ENCODE measurements at places on chromosomes 7 and 10.

DNA sequence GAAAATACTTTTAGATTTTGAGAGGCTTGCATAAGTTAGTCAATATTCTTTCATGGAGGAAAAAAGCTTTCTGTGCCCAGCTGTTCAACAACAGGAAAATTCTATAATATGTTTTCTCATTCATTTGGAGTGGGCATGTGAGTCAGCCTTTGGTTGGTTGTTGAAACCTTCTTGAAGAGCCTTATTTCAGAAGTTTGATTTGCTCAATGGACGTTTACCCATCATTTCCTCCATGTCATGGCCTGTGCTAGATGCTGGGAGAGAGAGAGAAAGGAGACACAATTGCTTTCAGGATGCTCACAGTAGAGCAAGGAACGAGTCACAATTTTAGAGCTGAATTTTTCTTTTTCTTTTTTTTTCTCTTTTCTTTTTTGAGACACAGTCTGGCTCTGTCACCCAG lies 181.7 kb downstream of the PRKCQ start:
- no peak overlapping the region for H3K4me3 ChIP-seq
- peaks cover 5% of the 10 kb centered on the region for H3K36me3 ChIP-seq
- no peaks in the 10 kb centered on the region for H3K27me3 ChIP-seq
- DNase-seq, result no peak
- H3K27ac ChIP-seq, result no peak overlapping the region
- peaks cover 8% of the 10 kb centered on the region for H3K4me1 ChIP-seq

GRCh38 chr10:77866598-77866997 lies 60.0 kb downstream of the DLG5 start:
- H3K4me3 ChIP-seq, result no peak overlapping the region
- H3K36me3 ChIP-seq, result no peaks in the 10 kb centered on the region
- no peaks in the 10 kb centered on the region for H3K27me3 ChIP-seq
- H3K27ac ChIP-seq, result no peak overlapping the region

GRCh38 chr7:96508371-96508770 lies 186.5 kb upstream of the SLC25A13 start:
- no peaks in the 10 kb centered on the region for H3K36me3 ChIP-seq
- no peak overlapping the region for H3K27ac ChIP-seq
- H3K27me3 ChIP-seq, result peaks cover 18% of the 10 kb centered on the region
- DNase-seq, result no peak

- DNase-seq, result no peak
- no peaks in the 10 kb centered on the region for H3K4me1 ChIP-seq
- H3K4me3 ChIP-seq, result no peak overlapping the region
- H3K36me3 ChIP-seq, result no peaks in the 10 kb centered on the region
Measured at GRCh38 chr10:50799595-50799994, 59.9 kb downstream of the ASAH2B start.

DNA sequence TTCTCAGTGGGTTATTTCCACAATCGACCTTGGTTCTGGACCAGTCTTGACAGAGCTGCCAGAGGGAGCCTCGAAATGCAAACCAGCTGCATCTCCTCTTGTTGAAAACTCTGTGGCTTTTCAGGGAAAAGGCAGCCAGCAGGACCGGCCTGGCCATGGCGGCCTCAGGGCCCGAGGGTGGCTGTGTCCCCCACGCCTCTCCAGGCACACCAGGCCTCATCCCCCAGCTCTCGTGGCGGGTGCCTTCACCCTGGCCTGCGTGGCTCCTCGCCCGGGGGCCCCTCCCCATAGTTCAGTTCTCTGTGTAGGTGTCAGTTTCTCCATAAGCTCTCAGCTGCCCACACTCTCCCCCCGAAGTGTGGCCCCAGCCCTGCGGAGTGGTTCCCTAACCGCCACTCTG lies 63.5 kb downstream of the MGMT start:
- no peak overlapping the region for H3K27ac ChIP-seq
- DNase-seq, result no peak
- peaks cover 40% of the 10 kb centered on the region for H3K4me1 ChIP-seq

DNA sequence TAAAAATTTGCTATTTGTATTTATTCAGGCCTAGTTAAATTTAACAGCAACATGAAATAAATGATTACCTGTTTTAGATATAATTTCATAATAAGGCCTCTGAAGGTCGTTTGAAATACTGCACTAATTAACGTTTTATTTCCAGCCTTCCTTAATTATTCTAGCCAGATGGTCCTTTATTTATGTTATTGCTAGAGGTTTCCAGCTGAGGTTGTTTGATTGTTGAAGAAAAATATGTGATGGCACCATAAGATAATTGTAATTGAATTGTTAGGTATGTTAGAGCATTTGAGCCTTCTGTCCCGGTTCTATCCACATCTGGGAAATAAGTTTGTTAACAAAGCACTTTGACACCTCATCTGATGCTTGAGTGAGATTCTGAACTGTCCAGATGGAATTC lies 556.1 kb downstream of the ATRNL1 start:
- no peak for DNase-seq
- no peak overlapping the region for H3K27ac ChIP-seq
- H3K36me3 ChIP-seq, result no peaks in the 10 kb centered on the region

- H3K4me1 ChIP-seq, result peaks cover 80% of the 10 kb centered on the region
- DNase-seq, result no peak
- H3K27me3 ChIP-seq, result no peaks in the 10 kb centered on the region
- peak overlapping the region; percentile 99 for H3K4me3 ChIP-seq
- H3K27ac ChIP-seq, result peak overlapping the region; percentile 96
Measured at GRCh38 chr7:44977959-44978335, 868 bp downstream of the MYO1G start.

DNA sequence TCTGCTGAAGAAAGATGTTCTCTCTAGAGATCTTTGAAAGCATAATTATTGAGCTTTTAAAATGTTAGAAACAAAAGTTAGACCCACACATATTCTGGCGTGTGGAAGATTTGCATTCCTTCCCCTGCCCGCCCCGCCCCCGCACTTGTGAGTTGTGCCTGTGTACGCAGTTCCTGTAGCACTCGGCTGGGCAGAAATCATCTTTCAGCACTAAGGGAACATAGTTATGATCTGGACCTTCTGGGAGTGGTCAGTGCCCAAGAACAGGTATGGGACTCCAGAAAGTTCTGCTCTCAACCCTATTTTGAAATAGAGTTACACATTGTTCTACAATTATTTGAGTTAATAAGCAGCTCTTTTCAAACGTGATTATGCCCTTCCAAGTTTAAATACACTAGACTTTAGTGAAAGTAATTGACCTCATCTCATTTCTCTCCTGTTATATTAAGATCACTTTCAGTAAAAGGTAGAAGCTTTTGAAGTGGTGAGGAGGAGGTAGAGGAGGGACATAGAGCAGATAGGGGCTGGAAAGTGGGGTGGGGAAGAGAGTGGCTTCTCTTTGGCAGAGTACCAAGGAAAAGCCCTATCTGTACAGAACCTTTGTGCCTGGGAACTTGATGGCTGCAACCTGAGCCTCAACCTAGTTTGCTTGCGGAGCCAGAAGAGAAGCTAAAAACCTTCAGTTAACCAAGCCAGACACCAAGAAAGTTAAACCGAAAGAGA lies 5.7 kb downstream of the BLVRA start:
- no peaks in the 10 kb centered on the region for H3K27me3 ChIP-seq
- peak overlapping the region; percentile 67 for H3K4me3 ChIP-seq
- H3K4me1 ChIP-seq, result peaks cover 10% of the 10 kb centered on the region
- no peaks in the 10 kb centered on the region for H3K36me3 ChIP-seq

DNA sequence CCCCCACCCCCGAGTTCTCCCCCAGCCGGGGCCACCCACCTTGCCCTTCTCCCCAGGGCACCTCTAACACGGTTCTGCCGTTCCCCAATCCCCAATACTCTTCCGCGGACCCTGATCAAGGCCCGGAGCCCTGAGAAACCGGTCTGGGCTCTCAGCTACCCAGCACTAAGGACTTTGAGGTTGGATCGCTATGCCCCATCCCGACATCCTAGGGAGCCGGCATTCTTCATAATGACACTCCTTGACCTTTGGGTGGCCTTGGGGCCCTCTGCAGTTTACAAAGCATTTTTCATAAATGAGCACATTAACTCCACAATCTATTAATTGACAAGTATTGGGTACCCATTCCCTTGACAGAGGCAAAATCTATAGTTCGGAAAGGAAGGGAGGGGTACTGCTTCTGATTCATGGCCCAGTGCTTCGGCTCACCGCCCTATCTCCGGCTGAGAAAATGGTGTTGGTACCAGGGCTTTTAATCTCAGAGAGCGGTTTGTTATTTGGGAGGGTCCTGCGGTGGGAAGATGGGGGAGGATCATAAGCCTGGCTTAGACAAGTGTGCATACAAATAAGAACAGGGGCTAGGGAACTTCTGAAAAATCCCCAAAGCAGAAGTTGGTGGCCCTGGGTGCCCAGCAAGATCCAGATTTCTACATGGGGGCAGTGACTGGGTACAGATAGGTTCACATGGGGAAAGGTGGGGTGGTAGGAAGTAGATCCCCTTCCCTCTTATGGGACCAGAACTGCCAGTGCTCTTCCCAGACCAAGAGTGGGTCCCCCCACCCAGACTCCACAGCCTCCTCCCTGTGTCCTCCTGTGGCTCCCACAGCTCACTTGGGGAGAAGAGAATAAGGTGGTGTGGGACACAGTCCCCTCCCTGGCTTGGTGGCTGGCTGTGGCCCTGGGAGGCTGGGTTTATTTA lies 3.2 kb downstream of the IMPDH1 start:
- H3K4me3 ChIP-seq, result peak overlapping the region; percentile 85
- DNase-seq, result no peak
- H3K4me1 ChIP-seq, result peaks cover 58% of the 10 kb centered on the region
- peak overlapping the region; percentile 79 for H3K27ac ChIP-seq
- H3K27me3 ChIP-seq, result no peaks in the 10 kb centered on the region
- peaks cover 9% of the 10 kb centered on the region for H3K36me3 ChIP-seq

DNA sequence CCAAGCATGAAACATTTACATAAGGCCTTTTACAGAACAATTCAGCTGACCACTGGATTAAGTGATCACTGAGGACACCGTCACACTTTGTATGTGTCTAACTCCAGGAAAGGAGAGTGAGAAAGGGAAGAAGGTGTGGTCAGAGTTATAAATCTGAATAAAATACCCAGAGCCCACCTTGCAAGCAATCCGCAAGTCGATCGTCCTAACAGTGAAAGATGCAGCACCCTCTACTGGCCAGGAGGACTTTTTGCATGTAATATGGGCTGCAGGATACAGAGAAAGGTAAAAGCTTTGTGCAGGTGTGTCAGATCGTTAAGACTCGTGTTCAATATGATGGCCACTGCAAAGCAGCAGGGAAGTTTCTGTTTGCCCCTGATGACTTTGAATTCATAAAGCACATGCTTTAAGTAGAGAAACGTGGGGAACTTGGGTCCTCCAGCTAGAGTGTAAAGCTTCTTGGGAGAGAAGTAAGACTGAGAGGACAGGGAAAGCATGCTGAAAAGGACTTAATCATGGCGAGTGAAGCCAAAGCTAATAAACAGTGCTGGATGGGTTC lies 68.5 kb upstream of the BMPER start:
- H3K27ac ChIP-seq, result no peak overlapping the region
- H3K4me3 ChIP-seq, result no peak overlapping the region
- no peaks in the 10 kb centered on the region for H3K36me3 ChIP-seq
- no peaks in the 10 kb centered on the region for H3K4me1 ChIP-seq
- no peaks in the 10 kb centered on the region for H3K27me3 ChIP-seq

GRCh38 chr7:78786055-78786454 lies 667.4 kb downstream of the MAGI2 start:
- DNase-seq, result no peak
- H3K27me3 ChIP-seq, result no peaks in the 10 kb centered on the region
- no peaks in the 10 kb centered on the region for H3K4me1 ChIP-seq

DNA sequence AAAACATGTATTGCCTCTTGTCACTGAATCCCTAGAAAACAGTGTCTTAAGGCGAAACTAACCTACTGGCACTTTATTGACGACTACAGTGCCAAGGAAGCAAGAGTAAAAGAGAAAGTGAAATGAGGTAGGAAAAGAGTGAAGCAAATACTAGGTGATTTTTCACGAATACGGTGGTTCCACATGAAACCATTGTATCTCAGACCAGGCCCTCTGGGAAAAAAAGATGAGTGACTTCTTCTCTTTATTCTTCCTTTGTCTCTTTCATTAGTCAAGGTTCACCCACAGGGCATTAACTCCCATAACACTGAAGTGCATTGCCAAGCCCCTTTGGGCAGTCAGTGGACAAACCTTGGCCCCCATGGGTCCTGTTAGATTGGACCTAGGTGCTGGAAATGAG lies 16.2 kb upstream of the MACC1 start:
- no peaks in the 10 kb centered on the region for H3K36me3 ChIP-seq
- DNase-seq, result no peak
- no peak overlapping the region for H3K27ac ChIP-seq
- no peaks in the 10 kb centered on the region for H3K27me3 ChIP-seq

GRCh38 chr10:25261558-25261957 lies 86.8 kb downstream of the GPR158 start:
- no peaks in the 10 kb centered on the region for H3K36me3 ChIP-seq
- no peak overlapping the region for H3K4me3 ChIP-seq
- H3K4me1 ChIP-seq, result no peaks in the 10 kb centered on the region
- DNase-seq, result no peak

- H3K4me3 ChIP-seq, result no peak overlapping the region
- DNase-seq, result no peak
- peaks cover 33% of the 10 kb centered on the region for H3K27me3 ChIP-seq
- no peaks in the 10 kb centered on the region for H3K4me1 ChIP-seq
Measured at GRCh38 chr10:80729896-80730295, 192.2 kb downstream of the SH2D4B start.

- H3K27me3 ChIP-seq, result no peaks in the 10 kb centered on the region
- H3K36me3 ChIP-seq, result peaks cover 2% of the 10 kb centered on the region
- H3K4me1 ChIP-seq, result peaks cover 17% of the 10 kb centered on the region
- no peak for DNase-seq
- H3K27ac ChIP-seq, result peak overlapping the region; percentile 95
- peak overlapping the region; percentile 58 for H3K4me3 ChIP-seq
Measured at GRCh38 chr7:33191340-33191739, 62.0 kb downstream of the BBS9 start.

DNA sequence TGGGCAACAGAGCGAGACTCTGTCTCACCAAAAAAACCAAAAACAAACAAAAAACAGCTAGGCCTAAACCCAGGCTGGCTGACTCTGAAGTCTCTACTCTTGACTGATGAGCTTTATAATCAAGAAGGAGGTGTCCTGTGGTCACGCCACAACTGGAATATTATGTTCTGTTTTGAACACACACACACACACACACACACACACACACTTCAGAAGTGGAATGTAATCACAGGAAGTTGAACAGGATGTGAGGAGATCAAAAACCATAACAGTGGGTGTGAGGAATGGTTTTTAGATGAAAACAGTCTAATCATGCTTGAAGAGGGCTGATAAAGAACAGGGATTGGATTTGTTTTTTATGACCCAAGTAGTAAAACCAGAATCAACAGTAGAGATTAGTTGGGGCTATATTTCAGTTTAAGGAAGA lies 51.1 kb upstream of the IL6 start:
- no peaks in the 10 kb centered on the region for H3K27me3 ChIP-seq
- peak overlapping the region; percentile 75 for H3K27ac ChIP-seq
- peaks cover 32% of the 10 kb centered on the region for H3K4me1 ChIP-seq
- H3K4me3 ChIP-seq, result no peak overlapping the region

GRCh38 chr7:50346545-50347497 lies 42.3 kb downstream of the IKZF1 start:
- peaks cover 56% of the 10 kb centered on the region for H3K4me1 ChIP-seq
- DNase-seq, result no peak
- peaks cover 11% of the 10 kb centered on the region for H3K36me3 ChIP-seq
- no peaks in the 10 kb centered on the region for H3K27me3 ChIP-seq
- H3K4me3 ChIP-seq, result peak overlapping the region; percentile 79
- H3K27ac ChIP-seq, result peak overlapping the region; percentile 99

GRCh38 chr7:93830141-93830925 lies 60.2 kb downstream of the TFPI2 start:
- DNase-seq, result no peak
- H3K4me1 ChIP-seq, result no peaks in the 10 kb centered on the region
- no peaks in the 10 kb centered on the region for H3K36me3 ChIP-seq
- H3K4me3 ChIP-seq, result no peak overlapping the region
- H3K27ac ChIP-seq, result no peak overlapping the region
